LHCN-M2 (cell line): ENCODE measurements at places on chromosomes 1 and 21. TPM values are rescaled to one million over a fixed set of nuclear protein-coding genes. Genes with fewer than 3 reads are reported as not detected.
A peak's percentile ranks its signal among the peaks of the same experiment; 100 is the strongest.

Gene IFI44
- 92.2 and 115 TPM in 2 replicates for total RNA-seq

Gene LCE1F
- total RNA-seq: not detected in 2 replicates

Gene MNDA
- total RNA-seq: not detected in 2 replicates

Gene ANKRD34A
- total RNA-seq: 2.9 and 3.1 TPM in 2 replicates

Gene GPR153
- total RNA-seq: 38.2 and 43.0 TPM in 2 replicates

DNA sequence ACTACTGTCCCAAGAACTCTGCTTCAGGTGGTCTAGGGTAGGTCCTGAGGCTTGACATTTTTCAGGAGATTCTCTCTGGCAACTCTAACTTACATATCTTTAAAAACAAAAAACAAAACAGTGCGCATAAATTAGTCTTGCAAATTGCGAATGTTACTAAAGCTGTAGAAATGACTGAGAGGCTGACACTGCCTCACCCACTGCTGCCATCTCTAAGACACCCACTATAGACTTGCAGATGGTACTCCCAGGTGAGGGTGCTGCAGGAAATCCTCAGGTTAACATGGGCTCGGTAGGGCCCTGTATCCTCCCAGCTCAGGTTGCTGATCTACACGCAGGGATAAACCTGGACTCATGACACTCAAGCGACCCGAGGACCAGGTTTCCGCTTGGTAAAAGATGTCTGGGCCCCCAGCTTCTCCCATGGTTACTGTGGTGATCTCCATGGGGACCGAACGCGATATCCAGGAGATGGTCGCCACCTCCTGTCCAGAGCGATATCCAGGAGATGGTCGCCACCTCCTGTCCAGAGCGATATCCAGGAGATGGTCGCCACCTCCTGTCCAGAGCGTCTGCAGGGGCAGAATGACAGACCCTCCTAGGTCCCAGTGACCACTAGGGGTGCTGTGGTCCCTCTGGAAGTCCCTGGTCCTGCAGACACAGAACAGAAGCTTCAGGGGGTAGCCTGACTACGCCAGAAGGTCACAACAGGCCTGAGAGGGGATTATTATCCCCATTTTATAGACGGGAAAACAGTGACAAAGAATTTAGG, 16.2 kb upstream of the LY9 start:
- peak; percentile 5 for DNase-seq

- DNase-seq: no peak
Observed at GRCh38 chr1:209199822-209200221, 383.7 kb upstream of the CAMK1G start.

DNA sequence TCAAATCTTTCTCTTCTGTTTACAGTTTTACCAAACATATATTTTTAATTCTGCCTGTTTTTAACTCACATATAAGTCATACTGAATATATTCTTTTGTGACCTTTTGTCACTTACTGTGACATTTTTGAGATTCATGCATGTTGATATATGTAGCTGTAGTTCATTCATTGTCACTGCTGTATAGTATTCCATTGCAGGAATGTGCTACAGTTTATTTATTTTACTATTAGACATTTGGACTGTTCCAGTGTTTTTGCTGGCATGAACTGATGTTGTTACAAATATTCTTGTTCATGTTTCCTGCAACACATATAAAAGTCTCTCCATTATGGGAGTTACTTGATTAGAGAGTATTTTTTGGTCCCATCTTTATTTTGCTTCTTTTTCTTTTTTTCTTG, 174.9 kb downstream of the DHRS3 start:
- no peak for DNase-seq

DNA sequence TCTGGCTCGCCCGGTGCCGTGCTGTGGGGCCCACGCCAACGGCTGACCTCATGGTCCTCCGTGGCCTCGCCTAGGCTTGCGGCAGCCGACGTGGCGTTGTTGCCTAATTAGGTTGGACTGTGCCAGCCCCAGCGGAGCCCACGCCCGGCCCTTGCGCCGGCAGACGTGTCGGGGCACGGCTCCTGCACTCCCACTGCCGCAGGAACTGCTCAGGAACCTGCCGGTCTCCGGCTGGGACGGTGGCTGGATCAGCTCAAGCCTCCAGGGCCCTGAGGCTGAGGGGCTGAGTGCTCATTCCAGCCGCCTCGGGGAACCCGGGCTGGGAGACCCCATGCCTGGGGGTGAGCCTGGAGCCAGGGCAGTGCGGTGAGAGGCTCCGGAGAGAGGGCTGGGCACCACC, 16.1 kb upstream of the PEX10 start:
- DNase-seq: no peak

DNA sequence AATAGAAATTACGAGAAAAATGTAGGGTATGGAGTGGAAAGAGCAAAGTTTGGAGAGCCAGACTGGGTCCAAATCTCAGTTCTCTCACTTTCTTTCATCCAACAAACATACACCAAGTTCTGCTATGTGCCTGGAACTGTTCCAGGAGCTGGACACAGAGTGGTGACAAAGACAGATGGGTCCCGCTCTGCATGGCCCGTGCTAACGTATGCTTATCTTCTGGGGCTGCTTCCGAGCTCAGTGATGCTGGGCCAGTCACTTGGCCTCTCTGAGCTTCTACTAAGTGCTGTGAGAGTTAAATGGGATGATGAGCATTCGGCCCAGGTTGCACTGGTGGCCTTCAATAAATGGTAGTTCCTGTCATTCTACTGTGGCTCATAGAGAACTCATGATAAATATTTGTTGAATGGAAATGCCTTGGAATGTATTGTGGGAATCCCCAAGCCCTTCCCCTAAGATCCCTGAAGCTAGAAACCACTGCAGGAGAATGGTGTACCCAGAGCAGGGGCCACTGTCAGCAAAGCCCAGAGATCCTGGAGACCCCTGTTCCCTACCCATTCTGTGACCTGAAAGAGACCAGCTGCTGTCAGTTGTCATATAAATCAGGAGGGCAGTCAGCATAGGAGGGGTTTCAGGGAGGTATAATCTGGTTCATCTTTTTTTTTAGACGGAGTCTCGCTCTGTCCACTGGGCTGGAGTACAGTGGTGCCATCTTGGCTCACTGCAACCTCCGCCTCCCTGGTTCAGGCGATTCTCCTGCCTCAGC, 3.8 kb downstream of the LEMD1 start:
- no peak for DNase-seq

- peak; percentile 63 for DNase-seq
Observed at GRCh38 chr1:167175901-167176300, 44.8 kb upstream of the POU2F1 start.

- DNase-seq: no peak
Observed at GRCh38 chr1:211939876-211940468, 95.4 kb downstream of the INTS7 start.

GRCh38 chr1:247064304-247064703, 14.3 kb downstream of the ZNF670 start:
- DNase-seq: no peak

- no peak for DNase-seq
Observed at GRCh38 chr1:225712391-225712790, 59.5 kb upstream of the ENAH start.

- peak; percentile 37 for DNase-seq
Observed at GRCh38 chr1:62333441-62333840, 14.2 kb upstream of the KANK4 start.

GRCh38 chr1:99264201-99265021, at the start of gene PLPPR4:
Gene PLPPR4, plus strand, starts transcription at chr1:99264492. Its CDS starts 102 bp downstream, at chr1:99264594.
- DNase-seq: peak; percentile 37

DNA sequence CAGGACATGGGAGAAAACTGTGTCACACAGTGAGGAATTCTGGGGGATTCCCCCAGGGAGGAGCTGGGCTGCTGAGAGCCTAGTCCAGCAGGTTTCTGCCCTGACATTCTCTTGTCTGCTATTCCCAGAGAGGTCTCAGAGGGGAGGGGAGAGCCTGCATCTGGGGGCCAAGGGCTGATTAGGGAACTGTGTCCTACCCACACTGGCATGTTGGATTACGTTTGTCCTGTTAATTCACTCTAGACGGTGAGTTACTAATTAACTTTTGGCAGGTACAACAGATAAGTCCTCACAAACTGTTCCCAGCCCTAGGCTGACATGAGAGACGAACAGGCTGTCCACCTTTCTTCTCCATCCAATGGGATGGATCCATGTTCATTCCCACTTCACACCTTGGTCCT, 2.6 kb upstream of the SH3BGRL3 start:
- DNase-seq: no peak

- no peak for DNase-seq
Observed at GRCh38 chr21:26224366-26224765, 53.8 kb upstream of the APP start.

DNA sequence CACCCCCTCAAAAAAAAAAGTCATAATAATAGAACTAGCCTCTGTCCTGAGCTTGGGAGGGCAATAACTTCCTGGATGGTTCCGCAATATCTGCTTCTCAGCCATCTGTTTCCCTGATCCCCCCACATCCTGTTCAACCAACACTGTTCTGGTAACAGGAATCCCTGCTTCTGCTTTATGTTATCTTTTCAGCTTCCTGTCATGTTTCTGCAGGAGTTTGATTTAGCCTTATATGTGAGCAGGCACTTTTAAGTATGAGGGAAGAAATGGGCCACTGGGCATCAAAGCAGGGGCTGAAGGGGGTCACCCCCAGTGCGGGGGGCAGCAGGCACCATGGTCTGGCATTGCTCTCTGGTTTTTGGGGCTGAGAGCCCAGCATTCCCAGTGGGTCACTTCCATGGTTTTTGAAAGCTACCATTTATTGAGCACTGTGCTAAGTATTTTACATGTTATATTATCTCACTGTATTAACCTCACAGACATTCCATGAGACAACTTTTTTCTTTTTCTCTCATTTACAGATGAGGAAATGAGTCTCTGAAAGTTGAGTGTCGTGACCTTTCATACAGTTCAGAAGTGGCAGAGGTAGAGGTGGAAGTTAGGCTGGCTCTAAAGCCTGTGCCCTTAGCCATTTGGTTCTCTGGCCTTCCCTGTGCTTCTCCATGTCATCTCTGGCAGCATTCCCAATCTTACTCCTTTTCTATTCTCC, 61.9 kb downstream of the DNTTIP2 start:
- DNase-seq: peak; percentile 84

- DNase-seq: no peak
Observed at GRCh38 chr21:19899645-19900044, 1098.6 kb upstream of the NCAM2 start.

DNA sequence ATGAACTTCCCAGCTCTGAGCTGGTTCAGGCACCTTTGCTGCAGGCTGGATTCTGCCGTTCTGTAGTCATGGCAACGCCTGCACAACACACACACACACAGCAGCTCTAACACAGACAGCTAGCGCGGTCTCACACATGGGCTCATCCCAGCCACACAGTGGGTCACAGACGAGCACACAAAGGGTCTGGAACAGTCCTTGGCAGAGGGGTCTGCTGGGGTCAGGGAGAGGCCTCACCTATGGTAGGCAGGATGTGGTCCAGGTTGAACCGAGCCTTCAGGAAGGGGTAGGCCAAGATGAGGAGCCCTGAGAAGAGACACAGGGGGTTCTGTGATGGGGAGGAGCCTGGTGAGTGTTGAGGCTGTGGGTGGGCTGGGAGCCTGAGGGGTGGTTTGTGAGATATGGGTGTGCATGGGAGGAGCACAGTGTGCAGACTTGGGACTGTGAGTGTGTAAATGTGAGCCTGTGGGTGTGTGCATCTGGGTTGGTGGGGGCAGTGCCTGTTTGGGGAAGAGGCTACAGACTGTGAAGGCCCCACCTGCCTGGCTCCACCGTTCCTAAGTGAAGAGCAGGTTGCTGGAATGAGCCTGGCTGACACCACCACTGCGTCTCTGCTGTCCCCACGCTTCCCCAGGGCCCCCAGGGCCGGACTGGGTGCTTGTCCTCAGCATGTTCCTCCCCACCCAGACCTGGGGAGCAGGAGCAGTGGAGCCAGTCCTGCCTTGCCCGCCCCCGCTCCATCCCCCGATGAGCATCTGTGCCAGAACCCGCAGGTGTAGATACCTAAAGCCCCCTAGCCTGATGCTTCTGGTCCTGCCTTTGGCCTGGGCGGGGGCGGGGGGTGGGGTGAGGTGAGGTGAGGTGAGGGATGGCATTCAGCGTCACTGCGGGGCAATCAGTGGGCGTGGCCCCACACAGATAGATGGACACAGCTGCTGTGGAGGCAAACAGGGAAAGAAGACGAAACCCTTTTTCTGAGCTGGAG, 1.5 kb downstream of the KNCN start:
- DNase-seq: peak; percentile 50

DNA sequence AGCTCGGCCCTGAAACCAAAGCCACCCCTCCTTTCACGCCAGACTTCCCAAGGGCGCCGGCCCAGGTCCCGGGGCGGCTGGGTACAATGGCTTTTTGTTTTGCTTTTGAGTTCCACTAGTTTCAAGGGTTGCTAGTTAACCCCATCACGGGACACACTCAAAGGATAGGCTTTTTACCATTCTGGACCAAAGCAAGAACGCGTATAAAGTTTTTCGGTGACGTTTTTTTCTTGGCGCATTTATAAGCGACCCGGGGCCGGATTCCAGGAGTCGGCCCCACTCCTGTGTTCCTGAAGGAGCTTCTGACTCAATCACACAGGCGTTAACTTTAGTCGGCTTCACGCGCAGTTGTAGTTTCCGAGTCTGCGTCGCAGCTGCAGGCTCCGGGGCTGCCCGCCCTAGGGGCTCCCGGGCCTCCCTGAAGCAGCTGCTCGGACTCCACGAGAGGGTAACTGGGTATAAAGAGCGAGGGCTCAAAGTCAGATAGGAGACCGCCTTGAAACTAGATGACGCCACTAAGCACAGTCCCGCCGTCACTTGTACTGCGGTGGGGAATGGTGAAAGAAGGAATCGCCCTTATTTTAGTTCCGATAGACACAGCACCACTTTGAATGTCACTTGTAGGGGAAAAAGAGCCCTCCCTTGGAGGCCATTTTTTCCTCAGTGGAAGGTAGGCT, 707 bp upstream of the KLHL21 start:
- peak; percentile 87 for DNase-seq

GRCh38 chr21:19609611-19610010, 1206.0 kb upstream of the TMPRSS15 start:
- DNase-seq: no peak
